ENCODE measurements at places on chromosomes 4 and X.
A peak's percentile ranks its signal among the peaks of the same experiment; 100 is the strongest.

GRCh38 chr4:187181054-187181453, 457.4 kb upstream of the FAT1 start:
- DNase-seq = no peak

DNA sequence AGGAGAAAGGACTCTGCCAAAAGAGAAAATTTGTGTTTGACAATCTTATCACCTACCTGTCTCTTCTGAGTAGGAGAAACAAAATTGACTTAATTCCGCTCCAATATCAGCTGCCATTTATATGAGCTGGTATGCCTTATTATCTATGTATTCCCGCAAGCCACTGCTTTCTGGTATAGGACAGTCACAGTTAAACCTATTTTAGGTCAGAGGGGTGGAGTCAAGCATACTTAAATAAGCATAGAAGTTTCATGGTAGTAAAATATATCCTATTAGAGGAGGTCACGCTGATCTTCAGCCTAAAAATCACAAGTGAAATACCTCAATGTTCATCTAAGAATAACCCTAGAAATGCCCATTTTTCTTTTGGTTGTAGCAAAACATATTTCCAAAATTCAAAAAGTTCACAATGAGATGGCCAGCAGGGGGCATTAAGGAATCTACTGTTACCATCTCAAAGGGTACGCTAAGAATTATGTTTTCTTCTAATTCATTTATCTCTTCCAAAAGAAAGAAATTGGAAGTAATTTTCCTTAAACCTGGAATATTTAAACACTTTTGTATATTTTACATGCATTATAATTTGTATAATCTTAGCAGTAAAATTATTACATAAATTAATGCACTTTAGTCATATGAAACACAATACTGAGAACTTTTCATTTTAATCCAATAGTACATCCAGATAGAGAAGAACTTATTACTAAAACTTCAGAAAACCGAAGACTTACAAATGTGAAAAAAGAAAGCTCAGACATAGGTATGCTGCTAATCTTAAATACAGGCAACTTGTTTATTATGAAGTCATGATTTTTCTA, 10.5 kb downstream of the PPAT start:
- no peak for DNase-seq

DNA sequence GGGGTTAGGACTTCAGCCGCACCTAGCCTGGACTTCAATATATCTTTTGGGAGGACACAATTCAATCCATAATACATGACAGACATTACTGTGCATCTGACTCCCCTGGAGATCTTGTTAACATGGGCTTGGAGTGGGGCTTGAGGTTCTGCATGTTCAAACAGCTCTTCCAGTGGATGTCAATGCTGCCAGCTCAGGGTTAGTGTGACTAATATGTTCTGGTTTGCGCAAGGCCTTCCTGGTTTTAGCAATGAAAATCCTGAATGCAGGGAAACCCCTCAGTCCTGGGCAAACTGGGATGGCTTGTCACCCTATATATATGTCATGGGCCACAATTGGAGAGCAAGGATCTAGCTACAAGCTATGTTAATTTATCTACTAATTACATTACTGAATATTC, 2.7 kb upstream of the TSPAN7 start:
- DNase-seq = no peak

DNA sequence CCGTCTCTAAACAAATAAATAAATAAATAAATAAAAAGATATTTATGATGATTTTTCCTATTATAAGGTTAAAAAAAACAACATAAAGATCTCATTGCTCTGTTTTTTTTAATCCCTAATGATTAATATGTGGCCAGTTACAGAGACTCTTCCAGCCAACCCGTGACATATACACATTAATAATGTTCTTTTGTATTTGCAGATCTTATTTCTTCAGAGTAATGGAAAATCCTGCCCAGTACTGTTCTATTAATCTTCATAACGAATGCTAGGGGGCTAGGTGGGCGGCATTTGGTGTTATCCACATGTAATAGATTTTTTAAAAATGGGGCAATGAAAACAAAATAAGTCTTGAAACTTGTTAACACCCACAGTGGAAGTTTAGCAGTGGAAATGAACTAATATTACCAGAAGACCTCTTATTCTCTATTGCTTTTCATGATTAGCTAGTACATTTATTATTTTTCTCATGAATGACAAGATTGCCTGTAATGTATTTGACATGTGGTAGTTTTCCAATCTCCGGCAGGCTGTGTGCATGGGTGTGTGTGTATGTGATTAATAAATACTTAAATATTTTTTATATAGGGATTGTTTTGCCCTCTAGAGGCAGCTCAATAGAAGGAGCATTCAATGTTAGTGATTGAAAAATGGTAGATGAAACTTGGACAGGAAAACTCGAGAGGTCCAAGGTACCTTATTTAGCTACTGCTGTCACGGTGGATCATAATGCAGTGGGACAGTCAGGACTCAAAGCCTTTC, 457.4 kb downstream of the IL1RAPL1 start:
- DNase-seq = no peak

DNA sequence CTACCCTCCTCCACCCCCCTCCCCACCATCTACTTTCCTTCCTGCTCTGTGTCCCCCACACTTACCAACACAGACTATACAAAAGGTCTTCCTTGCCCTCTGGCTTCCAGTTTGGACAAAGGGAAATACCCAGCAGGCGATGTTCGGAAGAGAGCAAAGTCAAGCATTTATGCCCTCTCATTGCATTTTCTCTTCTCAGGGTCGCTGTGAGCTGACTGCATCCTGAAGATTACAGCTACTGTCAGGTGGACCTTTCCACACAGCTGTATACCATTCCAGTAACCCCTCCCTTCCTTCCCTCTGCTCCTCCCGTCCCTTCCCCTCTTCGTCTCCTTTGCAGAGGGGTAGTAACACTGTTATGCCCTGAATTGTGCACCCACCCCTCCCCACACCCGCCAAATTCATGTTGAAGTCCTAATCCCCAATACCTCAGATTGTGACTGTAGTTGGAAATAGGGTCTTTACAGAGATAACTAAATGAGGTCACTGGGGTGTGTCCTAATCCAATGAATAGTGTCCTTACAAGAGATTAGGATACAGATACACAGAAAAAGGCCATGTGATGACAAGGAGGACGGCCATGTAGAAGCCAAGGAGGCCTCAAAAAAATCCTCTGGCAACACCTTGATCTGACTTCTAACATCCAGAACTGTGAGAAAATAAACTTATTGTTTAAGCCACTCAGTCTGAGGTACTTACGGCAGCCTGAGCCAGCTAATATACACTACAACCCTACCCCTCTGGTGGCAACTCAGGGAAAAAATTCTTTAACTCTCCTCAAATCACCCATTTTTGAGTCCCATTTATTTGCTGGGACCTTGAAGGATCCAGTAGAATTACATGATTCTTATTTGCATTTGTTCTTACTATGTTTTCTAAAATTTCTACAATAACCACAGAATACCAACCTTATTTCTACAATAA, 11.7 kb downstream of the MORF4L2 start:
- no peak for DNase-seq

DNA sequence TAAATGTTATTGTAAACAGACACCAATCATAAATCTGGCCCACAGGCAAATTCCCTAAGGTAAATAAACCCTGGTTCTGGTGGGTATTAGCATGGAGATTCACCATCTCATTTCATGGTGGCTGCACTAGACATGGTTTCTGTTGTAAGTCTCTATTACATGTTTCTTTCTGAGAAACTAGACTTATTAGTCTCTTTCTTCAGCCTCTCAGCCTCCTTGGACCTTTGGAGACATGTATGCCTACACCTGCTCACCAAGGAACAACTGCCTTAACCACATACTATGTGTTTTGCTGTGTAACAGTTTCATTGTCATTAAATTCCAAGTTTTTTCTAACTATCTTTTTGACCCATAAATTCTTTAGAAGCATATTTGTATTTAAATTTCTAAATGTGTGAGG, 13.1 kb downstream of the DDIT4L start:
- DNase-seq = no peak

- peak; percentile 47 for DNase-seq
Measured at GRCh38 chr4:122827258-122827878, 737 bp downstream of the FGF2 start.

DNA sequence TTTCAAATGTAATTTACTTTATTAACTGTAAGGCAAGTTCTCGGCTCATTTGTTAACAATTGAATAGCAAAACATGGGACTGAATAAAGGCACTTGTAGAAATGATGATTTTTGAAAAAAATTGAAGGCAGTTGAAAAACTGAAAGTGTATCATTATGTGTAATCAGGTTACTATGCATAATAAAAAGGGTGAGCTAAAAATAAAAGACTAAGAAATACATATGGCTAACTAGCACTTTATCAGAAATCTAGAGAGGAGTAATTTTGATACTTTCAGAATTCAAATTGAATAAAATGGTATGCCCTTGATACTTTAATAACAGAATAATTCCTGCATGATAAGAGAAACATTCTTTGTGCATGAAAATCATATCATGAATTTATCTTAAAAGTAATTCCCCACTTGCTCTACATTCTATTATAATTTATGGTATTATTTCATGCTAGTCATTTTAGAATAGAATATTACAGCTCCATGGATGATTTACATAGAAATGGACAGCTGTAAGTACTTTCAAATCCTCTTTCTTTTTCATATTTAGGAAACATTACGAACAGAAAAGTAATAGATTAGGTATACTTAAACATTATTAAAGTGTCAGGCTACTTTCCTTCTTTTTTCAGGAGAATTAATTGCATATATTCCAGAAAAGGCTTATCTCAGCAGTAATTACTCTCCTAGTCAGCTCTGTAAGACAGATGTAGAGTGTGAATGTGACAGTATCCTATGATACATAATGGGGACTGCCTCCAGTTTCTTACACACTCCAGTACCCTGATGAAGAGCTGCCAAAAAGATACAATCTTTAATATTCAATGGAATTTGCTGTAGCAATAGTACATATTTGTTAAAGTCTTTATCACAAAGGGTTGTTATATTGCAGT, 697.3 kb downstream of the CCSER1 start:
- DNase-seq = no peak

- no peak for DNase-seq
Measured at GRCh38 chr4:158496030-158496741, 25.5 kb upstream of the RXFP1 start.

GRCh38 chr4:152014280-152014679, 253.5 kb upstream of the GATB start:
- no peak for DNase-seq

GRCh38 chrX:103453655-103454054, 65.6 kb downstream of the RAB40A start:
- DNase-seq = no peak

DNA sequence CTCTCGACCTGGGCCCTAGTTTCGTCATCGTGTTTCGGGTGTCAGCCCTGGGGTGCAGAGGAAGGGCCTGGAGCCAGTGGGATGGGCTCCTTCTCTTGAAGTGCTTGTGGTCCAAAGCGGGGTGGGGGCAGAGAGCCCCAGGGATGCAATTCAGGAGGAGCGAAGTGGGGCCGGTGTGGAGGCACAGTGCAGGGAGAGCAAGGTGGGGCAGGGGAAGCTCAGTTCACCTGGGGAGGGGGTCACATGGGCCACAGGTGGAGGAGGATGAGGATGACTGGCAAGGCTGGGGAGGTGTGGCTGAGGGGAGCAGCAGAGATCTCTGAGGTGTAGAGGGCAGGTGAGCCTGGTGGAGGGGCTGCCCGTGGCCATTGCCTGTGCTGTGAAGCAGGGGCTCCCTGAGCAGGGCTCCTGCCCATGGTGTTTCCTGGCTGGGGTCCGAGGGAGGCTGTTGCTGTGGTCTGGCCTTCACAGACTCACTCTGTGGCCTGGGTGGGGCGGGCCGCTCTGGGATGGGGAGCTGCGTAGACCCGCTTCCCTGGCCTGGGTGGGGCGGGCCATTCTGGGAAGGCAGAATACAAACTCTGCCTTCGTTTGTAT, 6.9 kb downstream of the SORCS2 start:
- no peak for DNase-seq

GRCh38 chrX:41350150-41350975, 16.4 kb downstream of the DDX3X start:
- DNase-seq = no peak

- no peak for DNase-seq
Measured at GRCh38 chrX:55142919-55143310, 54.1 kb downstream of the PAGE2 start.

DNA sequence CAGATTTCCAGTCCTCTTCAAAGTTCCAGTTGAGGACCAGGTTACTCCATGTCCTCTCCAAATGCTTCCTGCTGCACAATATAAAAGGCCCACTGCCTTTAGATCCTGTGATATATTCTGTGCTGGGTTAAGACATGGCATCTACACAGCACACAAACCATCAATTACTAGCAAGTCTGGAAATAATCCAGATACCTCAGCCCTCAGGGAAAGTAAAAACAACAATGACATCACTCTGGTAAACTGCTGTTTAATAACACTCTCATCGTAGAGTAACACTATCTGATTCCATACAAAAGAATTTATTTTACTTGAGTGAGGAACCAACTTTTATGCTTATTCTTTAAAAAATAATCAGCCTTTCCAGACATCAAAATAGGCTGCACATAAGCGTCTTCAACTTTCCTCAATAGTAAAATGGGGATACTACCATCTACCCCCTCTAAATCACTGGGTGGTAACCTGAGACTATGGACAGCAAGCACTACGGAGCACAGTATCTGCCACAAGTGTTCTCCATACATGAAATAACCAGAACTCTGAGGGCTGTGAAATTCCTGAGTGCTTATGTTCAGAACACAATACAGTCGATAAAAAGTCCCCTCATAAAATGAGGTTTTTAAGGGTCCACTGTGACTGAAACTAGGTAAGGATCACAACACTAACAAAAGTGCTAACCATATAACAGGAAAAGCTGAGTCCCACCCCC, 53.4 kb downstream of the ABCG2 start:
- DNase-seq = no peak

DNA sequence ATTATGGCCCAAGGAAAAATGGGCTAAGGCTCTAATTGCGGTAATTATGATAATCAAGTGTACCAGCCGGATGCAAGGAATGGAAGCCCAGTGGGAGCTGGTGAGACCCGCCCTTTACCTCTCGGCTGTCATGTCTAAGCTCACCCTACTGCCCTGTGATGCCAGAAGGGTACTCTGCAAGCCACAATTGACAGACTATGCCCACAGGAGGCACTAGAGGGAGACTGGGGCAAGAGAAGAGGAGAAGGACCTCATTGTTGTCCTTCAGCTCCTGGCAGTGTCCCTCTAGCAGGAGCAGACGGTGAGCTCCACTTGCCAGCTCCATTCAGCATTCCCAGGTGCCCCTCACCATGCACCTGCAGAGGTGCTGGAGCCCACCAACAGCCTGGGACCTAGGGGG, 141.8 kb downstream of the SMIM20 start:
- DNase-seq = no peak

GRCh38 chr4:54586320-54586955, 71.3 kb upstream of the KIT start:
- DNase-seq = no peak

- no peak for DNase-seq
Measured at GRCh38 chr4:32624943-32625603, 1904.9 kb downstream of the PCDH7 start.

- no peak for DNase-seq
Measured at GRCh38 chr4:186132577-186133242, 28.2 kb downstream of the FAM149A start.
